Fibroblast of lung (primary cell): ENCODE measurements at places on chromosomes 7 and 10. TPM values are rescaled to one million over a fixed set of nuclear protein-coding genes. Genes with fewer than 3 reads are reported as not detected.

DNA sequence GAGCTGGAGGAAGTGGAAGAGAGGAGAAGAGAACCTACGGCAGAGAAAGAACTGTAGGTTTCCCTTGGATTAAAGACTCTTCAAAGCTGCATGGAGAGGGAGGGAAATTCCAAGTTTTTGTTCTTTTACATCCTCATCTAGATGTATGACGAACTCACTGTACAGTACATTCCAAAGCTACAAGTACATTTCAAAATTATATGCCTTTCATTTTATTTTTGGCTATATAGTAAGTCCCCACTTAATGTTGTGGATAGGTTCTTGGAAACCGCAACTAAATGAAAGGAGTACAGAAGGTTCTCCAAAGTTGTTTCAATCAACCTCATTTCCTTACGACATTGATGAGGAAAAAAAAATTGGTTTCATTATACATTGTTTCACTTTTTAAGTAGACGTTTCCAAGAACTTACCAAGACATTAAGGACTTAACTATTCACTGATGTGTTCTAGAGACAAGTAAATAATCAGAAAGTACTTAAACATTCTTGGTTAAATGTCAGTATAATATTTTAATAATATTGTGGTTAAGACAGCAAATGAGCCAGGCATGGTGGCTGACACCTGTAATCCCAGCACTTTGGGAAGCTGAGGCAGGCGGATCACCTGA lies 16.1 kb upstream of the JMJD1C start:
- no peaks in the 10 kb centered on the region for H3K36me3 ChIP-seq
- H3K4me3 ChIP-seq, result no peak overlapping the region
- peak; percentile 41 for DNase-seq
- H3K4me1 ChIP-seq, result no peaks in the 10 kb centered on the region
- H3K27me3 ChIP-seq, result no peaks in the 10 kb centered on the region

- no peaks in the 10 kb centered on the region for H3K36me3 ChIP-seq
- no peak overlapping the region for H3K4me3 ChIP-seq
- no peak for DNase-seq
These were observed 56.3 kb upstream of the ABCB5 start for GRCh38 chr7:20558963-20559716.

Gene GLCCI1
- polyA plus RNA-seq, result 4.4 and 6.1 TPM in 2 replicates

DNA sequence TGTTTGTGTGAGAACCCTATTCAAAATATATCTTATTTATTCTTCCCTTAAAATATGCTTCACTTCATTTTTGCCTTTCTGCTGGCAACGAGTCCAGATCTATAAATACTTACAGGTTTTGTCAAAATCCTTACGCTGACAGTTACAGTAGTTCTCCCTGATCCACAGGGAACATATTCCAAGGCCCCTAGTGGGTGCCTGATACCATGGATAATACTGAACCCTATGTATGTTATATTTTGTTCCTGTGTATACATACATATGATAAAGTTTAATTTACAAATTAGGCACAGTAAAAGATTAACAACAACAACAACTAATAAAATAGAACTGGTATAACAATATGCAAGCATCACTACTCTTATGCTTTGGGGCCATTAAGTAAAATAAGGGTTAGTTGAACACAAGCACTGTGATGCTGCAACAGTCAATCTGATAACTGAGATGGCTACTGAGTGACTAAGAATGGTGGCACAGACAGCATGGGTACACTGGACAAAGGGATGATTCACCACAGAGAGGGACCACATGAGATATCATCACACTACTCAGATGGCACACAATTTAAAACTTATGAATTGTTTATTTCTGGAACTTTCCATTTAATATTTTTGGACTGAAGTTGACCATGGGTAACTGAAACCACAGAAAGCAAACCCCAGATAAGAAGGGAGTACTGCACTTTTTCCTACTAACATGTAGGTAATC lies 29.4 kb upstream of the PCGF5 start:
- peak; percentile 16 for DNase-seq
- H3K27me3 ChIP-seq, result no peaks in the 10 kb centered on the region
- no peak overlapping the region for H3K4me3 ChIP-seq
- no peaks in the 10 kb centered on the region for H3K36me3 ChIP-seq
- peaks cover 13% of the 10 kb centered on the region for H3K4me1 ChIP-seq

Gene GJD4
- not detected in 2 replicates for polyA plus RNA-seq

GRCh38 chr10:83574770-83575169 lies 564.5 kb upstream of the GHITM start:
- H3K4me1 ChIP-seq, result no peaks in the 10 kb centered on the region
- H3K27me3 ChIP-seq, result no peaks in the 10 kb centered on the region
- H3K36me3 ChIP-seq, result no peaks in the 10 kb centered on the region
- no peak overlapping the region for H3K27ac ChIP-seq
- H3K4me3 ChIP-seq, result no peak overlapping the region
- DNase-seq, result no peak

DNA sequence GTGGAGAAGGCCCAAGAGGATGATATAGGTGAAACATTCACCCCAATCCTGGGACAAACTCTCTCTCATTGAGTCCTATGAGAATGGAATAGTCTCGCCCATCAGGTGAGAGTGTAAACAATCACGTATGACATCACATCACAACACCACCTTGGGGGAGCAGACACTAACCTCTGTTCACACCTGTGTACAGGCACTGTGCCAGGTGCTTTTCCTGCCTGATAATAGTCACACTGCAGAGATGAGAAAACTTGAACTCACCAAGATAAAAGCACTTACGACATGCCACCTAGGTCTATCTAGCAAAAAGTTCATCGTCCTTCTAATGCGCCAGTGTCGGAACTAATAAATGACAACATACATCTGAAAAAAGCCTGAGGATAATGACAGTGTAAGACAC lies 187.8 kb downstream of the FAM107B start:
- H3K4me3 ChIP-seq, result no peak overlapping the region
- H3K27me3 ChIP-seq, result no peaks in the 10 kb centered on the region
- peaks cover 6% of the 10 kb centered on the region for H3K4me1 ChIP-seq
- DNase-seq, result no peak
- peak overlapping the region; percentile 96 for H3K27ac ChIP-seq
- no peaks in the 10 kb centered on the region for H3K36me3 ChIP-seq

DNA sequence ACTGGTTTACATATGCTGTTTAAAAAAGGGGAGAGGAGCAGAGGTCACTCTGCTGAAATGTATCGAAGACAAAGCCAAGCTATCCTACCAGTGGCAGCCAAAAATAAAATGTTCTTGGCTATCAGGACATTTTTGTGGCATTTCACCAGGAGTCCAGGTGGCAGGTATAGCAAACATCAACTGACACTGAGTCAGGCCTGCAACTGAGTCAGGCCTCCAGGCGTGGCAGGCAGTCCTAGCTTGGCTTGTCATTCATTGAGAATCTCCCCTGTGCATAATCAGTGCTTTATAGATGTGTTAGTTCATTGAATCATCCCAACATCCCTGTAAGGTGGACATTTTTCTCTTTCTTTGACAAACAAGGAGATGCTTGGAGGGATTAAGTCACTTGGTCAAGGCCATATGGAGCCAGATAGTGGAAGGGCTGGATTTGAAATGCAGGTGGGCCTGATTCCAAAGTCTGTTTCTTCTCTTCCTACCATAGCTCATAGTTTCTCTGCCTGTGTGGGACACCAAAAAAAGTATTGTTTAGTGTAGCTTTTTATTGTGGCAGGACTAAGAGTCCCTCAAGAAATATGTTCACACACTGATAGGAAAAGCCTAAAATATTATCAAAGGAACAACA lies 4.3 kb downstream of the DYNC1I1 start:
- DNase-seq, result no peak
- H3K27ac ChIP-seq, result no peak overlapping the region
- no peaks in the 10 kb centered on the region for H3K4me1 ChIP-seq
- H3K27me3 ChIP-seq, result no peaks in the 10 kb centered on the region
- H3K4me3 ChIP-seq, result no peak overlapping the region

DNA sequence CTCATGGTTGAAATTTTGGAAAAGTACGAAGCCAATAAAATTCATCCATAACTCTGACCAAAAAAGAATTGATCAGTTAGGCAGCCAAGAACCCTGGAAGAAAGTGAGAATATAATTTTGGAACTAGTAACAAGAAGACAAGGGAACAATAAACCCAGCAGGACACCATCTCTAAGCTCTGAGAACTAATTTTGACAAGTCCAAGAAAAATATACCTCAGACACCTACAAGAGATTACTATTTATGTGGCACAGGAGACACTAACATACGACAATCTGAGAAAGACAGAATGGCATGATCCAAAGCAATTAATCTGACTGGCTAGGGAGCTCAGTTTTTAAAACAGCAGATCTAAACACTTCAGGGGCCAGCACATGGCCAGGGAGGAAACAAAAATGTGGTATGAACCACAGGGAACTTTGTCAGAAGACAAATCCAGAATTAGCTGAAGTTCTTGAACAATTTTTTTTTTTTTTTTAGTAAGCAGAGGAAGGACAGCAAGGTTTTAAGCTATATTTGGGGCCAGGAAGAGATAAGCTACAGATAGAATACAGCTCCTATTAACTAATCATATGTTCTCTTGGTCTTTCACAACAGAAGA lies 38.9 kb downstream of the PARD3 start:
- no peaks in the 10 kb centered on the region for H3K27me3 ChIP-seq
- no peak for DNase-seq
- H3K4me3 ChIP-seq, result no peak overlapping the region
- H3K4me1 ChIP-seq, result peaks cover 9% of the 10 kb centered on the region

Gene AMZ1
- 0.23 and 0.26 TPM in 2 replicates for polyA plus RNA-seq

Gene ZPBP
- not detected in 2 replicates for polyA plus RNA-seq

- no peaks in the 10 kb centered on the region for H3K27me3 ChIP-seq
- H3K36me3 ChIP-seq, result no peaks in the 10 kb centered on the region
- no peak for DNase-seq
- peaks cover 7% of the 10 kb centered on the region for H3K4me1 ChIP-seq
These were observed 10.5 kb upstream of the CRPPA start for GRCh38 chr7:16431646-16432424.

Gene TCAF2
- polyA plus RNA-seq, result 1.9 and 3.1 TPM in 2 replicates

DNA sequence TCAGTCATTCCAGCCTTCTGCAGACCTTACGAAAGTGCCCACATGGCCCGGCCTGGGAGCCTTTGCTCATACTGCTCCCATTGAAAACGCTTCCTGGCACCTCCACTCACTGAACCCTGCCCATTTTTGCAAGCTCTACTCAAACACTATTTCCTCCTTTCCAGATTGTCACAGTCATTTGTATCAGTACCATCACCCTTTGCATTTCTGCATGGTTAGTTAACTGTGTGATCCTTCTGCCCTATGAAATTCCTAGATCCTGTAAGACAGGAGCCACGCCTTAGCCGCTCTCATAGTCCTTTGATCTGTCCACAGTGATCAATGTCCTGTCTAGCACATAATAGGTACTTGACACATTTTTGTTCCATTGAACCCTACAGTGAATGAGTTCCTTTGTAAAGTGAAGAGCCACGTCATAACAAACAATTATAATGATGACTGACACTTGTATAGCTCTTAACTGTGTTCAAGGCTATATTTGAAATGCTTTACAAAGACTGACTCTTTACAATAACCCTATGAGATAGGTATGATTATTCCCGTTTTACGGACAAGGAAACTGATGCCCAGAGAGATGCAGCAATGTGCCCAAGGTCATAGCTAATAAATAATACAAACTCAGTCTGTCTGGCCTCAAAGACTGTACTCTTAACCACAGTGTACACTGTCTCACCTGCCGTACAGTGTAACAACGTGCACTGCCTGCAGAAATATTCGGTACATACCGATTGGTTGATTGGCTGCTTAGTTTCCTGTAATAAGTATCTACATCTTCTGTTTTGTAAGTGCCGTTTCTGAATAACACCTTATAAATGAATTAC lies 16.6 kb upstream of the ITIH2 start:
- no peak for DNase-seq

- H3K27ac ChIP-seq, result peak overlapping the region; percentile 94
- no peak for DNase-seq
- no peaks in the 10 kb centered on the region for H3K4me1 ChIP-seq
- H3K4me3 ChIP-seq, result peak overlapping the region; percentile 100
- H3K36me3 ChIP-seq, result peaks cover 5% of the 10 kb centered on the region
These were observed 32.8 kb upstream of the PHF14 start for GRCh38 chr7:10940704-10941355.

- DNase-seq, result no peak
- no peak overlapping the region for H3K27ac ChIP-seq
- no peak overlapping the region for H3K4me3 ChIP-seq
- H3K36me3 ChIP-seq, result no peaks in the 10 kb centered on the region
These were observed 6.3 kb downstream of the ACTL6B start for GRCh38 chr7:100649826-100650565.

Gene ARMC3
- polyA plus RNA-seq, result not detected in 2 replicates

DNA sequence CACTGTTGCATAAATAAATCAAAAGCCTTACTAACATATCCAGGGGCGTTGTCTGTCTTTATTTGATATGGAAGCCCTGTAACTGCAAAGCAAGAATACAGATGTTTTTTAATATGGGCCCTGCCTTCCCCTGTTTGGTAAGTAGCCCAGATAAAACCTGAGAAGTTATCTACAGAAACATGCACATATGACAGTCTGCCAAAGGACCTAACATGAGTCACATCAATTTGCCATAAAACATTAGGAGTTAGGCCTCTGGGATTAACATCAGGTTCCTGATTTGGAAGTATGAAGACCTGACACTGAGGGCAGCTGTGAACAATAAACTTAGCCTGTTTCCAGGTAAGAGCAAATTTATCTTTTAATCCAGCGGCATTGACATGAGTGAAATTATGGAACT lies 1588.8 kb downstream of the REEP3 start:
- DNase-seq, result no peak
- H3K27ac ChIP-seq, result no peak overlapping the region
- no peaks in the 10 kb centered on the region for H3K27me3 ChIP-seq
- H3K4me3 ChIP-seq, result no peak overlapping the region

Gene CYP3A5
- 0.51 and 1.9 TPM in 2 replicates for polyA plus RNA-seq

DNA sequence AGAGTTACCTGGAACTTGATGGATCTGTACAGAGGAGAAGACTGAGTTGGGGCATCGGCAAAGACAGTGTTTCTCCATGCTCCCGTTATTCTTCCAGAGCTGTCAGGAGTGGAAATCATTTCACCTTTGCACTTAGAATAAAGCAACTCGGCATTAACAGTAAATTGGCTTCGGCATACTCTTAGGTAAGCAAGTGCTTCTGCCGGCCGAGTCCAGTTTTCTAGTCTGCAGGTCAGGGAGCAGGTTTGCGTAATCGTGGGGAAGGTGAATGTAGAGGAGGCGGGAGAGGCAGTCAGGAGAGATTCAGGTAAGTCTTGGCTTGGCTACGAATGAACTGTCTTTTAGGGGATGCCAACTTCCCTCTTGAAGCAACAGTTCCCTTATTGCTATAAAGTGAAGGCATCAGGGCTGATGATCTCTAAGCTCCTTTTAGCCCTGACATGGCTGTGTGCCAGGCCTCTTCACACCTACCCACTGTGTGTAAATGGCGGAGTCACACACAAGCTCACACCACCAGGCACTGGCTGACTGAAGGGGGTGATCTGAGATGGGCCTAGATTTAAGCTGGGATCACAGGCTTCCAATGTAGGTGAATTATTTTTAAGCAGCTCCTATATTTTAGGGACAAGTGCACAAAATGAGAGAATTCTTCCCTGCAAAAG lies 127.1 kb downstream of the GATA3 start:
- H3K27ac ChIP-seq, result no peak overlapping the region
- H3K36me3 ChIP-seq, result no peaks in the 10 kb centered on the region
- no peaks in the 10 kb centered on the region for H3K27me3 ChIP-seq
- DNase-seq, result no peak

DNA sequence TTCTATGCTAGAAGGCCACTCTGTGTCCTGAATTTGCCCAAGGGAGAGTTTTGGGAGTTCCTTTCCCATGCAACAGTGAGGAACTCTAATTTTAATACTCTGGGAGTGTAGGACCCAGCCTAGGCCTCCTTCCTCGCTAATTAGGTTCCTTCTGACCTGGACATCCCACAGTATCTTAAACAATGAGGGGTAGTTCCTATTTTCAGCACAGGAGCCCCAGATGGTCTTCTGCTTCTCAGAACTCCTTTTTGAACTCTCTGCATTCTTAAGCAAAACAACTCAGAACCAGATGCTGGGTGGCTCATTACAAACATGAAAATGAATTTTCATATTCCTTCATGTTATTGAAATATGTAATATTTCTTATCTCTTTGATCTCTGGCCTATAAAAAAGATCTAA lies 116.9 kb downstream of the LRMDA start:
- no peak overlapping the region for H3K27ac ChIP-seq
- H3K36me3 ChIP-seq, result no peaks in the 10 kb centered on the region
- no peak overlapping the region for H3K4me3 ChIP-seq
